Activated CD4-positive, alpha-beta T cell treated with anti-CD3 and anti-CD28 coated beads, Interleukin-2, amount 50 U/mL, for 48 hours (primary cell): ENCODE measurements at places on chromosomes 1 and 21.

DNA sequence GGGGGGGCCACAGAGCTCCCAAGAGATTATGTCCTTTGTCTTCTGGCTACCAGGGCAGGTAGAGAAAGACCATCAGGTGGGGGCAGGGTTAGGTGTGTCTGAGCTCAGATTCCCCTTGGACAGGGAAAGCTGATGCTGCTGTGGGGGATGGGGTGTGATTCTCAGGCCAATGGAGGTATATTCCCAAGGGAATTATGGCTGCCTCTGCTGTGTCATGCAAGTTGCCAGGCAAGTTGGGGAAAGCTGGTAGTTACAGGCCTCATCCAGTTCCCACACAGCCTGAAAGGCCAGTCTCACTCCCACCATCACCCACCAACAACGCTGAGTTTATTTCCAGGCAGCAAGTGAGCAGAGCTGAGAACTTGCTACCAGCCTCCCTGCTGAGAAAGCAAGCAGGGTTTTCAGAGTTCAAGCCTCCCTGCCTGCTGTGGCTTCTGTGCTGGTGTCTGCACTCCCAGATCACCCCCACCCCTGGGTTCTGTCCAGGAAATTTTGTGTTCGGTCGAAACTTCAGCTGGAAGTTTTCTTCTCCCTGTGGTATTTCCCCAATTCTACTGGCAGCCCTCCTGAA lies 21.3 kb downstream of the IFI16 start:
- DNase-seq, result no peak

- DNase-seq, result no peak
Measured at GRCh38 chr1:215923129-215923824, 356.2 kb downstream of the KCTD3 start.

DNA sequence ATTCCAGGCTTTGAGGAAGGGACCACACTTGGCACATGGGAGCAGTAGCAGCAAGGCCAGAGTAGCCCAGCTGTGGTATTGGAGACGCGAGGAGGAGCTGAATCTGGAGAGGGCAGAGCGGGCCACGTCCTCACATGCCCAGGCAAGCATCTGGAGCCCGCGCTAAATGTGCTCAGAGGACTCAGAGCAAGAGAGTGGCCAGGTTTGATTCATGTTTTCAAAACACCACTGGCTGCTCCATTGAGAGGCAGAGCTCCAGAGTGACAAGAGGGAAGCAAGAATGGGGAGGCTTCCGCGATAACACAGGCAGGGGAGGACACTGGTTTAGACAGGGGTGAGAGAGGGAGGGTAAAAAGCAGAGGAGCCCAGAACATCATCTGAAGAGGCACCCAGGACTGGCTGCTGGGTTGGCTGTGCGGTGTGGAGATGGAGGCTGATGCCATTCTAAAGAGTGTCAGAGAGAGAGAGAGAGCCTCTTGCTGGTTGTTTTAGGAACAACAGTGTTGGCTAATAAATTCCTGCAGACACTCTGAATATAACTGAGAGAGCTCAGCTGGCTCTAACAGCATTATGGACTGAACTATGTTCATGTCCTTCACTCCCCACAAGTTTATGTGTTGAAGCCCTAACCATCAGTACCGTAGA lies 32.3 kb downstream of the RCAN1 start:
- peak; percentile 10 for DNase-seq

DNA sequence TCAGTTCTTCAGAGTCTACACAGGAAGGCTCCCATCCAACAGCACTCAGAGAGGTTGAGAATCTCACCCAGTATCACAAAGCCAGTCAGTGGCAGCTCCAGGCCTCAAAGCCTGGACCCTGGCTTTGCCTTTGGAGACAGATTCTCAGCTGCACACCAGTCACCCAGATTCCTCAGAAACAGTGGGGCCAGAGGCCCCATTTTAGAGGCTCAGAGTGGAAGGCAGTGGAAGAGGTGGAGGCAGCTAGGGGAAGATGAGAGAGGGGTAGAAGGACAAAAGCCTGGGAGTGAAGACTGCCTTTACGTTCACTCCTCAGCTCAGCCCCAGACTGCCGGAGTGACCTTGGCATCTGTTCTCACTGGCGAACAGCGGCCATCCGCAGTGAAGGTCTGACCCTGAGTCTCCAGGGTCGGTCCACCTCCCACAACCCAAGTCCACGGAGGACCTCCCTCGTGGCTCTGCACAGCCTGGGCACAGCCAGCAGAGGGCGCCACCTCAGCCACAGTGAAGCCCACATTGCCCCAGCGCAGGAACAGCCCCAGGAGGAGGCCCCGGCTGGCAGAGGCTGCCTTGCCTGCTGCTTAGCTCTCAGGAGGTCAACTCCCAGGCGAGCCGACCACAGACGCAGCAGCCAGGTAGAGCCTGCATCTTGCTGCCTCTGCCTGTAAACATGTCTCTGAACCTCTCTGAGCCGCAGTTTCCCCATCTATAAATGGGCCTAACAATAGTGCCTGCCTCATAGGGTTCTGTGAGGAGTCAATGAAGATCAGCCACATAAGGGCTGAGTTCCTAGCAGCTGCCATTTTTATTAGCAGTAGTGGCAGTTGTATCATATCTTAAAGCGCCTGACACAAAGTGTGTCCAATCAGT lies 5.9 kb upstream of the FNDC5 start:
- peak; percentile 66 for DNase-seq

DNA sequence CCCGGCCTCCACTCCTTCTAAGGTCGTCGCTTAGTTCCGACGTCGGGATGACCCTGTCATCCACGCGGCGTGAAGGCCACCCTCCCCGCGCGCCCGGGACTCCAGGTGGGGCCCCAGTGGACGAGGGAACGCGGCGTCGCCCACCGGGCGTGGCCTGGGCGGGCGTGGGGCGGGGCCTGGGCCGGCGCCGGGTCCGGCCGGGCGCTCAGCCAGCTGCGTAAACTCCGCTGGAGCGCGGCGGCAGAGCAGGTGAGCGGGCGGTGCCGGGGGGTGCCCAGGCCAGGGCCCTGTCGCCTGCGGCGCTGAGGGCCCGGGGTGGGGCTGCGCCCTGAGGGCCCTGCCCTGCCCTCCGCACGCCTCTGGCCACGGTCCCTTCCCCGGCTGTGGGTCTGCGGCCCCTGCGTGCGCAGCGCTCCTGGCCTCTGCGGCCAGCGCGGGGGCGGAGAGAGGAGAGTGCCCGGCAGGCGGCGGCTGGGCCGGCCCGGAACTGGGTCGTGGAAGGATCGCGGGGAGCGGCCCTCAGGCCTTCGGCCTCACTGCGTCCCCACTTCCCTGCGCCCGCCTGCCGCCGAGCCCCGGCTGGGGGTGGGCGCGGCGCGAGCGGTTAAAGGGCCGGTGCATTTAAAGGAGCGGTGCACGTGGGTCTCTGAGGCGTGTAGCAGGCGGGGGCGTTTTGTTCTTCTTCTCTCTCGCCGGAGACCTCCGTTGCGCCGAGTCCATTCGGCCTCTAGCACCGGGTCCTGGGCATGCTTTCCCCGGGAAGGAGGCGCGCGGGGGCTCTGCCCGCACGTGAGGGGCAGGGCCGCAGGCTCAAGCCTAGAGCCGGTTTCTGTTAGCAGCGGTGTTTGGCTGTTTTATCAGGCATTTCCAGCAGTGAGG lies at the start of gene PSEN2:
Gene PSEN2, plus strand, starts transcription at position 216 of the 879 bp plus-strand sequence. CDS start 11,292 bp downstream, outside the sequence.
- peak; percentile 70 for DNase-seq

DNA sequence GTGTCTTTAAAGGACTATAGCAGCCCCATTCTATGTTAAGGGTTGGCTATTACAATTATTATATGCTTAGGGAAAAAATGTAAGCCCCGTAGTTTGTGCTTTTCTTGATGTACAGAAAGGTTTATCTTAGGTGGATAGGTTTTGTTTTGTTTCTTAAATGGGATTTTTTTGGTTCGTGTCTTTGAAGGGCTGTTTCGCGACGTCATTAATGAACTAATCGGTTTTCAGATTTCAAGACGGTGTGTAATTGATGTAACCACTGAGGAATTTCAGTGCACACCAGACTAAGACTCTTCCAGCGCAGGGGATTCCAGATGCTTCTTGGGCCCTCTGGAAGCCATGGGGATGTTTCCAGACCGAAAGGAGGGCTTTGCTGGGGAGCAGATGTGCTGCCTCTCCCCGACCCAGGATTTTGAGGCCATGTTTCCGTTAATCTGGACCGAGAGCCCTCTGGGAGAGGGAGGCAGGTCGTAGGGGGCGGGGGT lies 4.8 kb upstream of the SIM2 start:
- DNase-seq, result no peak

DNA sequence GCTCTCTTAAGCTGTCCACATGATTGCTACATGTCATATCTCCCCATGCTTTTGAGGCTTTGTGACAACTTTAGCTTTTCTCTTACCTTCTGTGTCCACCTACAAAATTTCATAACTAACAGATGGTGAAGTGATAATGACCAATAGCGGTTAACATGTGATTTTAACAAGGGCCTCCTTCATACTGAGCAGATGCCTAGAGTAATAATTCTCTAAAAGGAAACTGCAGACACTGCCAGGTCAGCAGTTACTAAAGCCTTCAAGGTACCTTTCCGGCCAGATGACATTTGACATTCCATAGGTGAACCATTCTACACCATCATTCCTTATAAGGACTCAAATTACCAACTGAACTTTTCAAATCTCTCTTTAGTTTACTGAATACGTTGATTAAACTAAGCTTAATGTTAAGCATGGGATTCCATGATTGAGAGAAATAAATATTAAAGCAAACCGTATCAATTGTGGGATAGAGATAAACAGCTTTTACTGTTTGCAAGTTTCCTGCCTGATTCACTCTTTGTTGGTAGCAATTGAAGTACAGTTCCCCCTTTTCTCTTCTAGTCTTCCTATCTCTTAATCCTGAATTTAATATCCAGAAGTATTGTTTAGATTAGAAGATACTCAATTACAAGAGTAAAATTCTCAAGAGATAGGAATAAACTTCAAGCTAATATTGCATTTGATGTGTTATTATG lies 205.1 kb downstream of the PLA2G4A start:
- DNase-seq, result no peak

- DNase-seq, result no peak
Measured at GRCh38 chr1:167716000-167716271, 5.8 kb upstream of the MPZL1 start.

- DNase-seq, result no peak
Measured at GRCh38 chr1:246602194-246602593, 35.9 kb downstream of the CNST start.

DNA sequence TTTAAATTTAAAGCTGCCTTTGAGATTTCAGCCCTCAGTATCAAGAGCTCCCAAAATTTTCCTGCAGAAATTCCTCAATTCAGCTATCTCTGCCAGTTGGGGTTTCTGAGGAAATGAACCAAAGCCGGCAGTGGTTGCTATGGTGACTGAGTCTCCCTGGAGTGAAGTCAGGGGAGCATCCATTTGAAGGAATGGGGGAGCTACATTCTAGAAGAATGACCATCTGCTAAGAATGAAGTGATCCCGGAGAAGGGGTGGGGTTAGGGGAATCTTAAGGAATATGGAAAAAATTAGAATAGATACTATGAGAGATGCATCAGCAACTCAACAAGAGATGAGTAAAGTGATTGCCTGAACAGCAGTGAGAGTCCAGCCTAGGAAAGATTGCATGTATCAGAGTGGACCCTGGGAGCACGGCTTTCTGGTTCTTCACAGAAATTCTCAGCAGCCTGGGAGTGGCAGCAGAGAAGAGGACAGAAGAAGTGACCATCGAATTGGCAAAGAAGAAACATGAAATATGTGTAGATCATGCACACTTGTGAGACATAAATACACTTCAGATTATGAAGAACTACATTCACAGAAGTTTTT lies 94.7 kb downstream of the CHD1L start:
- no peak for DNase-seq

- DNase-seq, result no peak
Measured at GRCh38 chr1:175708787-175709186, 34.6 kb downstream of the TNR start.

GRCh38 chr1:29793101-29793546 lies 556.8 kb downstream of the PTPRU start:
- peak; percentile 81 for DNase-seq

- DNase-seq, result no peak
Measured at GRCh38 chr21:36565540-36565939, 85.6 kb upstream of the CLDN14 start.

DNA sequence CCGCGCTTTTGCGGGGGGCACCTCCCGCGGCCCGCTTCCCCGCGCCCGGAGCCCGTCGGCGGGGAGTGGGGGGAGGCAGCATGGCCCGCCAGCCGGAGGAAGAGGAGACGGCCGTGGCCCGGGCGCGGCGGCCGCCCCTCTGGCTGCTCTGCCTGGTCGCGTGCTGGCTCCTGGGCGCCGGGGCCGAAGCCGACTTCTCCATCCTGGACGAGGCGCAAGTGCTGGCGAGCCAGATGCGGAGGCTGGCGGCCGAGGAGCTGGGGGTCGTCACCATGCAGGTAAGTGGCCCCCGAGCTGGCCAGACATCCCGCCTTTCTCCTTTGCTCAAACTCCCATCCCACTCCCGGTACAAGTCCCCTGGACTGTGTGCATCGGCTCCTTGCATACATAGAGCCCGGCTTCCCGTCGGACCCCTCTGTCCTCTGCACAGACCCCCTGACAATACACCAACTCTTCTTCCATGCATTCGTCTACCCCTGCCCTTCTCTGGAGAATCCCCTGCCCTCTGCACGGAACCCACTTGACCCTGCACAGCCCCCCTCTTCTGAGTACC lies 812 bp downstream of the CACHD1 start:
- DNase-seq, result peak; percentile 6

DNA sequence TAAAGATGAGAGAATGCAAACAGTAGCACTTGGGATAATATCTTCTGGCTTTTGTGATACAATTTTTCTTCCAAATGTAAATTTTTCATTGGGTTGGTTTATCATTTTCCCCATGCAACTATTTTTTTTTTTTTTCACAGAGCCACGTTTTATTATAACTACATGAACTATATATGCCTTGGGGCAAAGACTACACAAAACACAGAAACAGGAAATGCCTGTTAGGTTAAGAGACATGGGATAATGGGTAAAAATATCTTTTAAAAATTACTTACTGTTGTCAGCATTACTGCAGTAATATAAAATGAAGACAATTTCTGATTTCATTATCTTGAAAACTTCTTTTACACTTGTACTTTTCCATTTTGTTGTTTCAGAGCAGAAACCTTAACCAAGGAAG lies 74.6 kb downstream of the DISP1 start:
- no peak for DNase-seq

DNA sequence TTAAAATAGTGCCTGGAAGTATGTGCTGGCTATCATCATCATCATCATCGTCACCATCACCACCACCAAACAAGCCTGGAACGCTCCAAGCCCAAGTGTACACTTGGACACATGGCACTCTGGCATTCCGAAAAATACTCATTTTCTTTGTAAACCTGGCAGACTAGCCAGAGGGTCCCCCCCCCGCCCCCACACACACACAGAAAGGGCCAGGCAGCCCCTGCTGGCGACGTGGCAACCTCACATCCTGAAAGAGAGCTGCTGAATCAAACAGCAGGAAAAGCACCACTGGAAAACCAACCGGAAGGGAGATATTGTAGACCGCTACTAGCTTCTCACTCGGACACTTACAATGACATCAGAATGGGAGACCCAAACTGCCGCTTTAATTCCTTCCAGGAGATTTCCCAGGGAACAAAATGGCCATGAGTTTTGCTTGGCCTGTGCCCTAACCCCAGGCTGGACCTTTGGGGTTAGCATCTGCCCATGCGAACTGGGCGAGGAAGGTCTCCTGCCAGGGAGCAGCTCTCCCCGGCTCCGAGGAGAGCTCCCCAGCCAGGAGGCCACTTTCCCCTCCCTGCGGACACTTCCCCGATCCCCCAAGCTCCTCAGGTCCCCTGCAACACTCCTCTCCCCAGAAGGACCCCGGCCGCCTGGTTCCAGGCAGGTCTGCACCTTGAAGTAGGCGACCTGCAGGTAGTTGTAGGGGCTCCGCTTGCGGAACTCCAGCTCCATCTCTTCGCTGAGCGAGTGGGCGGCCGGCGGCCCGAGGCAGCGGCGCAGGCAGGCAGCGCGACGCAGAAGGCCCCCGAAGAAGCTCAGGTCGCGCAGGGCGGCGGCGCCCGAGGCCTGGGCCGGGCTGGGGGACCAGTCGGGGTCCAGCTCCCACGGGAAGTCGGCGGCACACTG lies 742 bp downstream of the P3H1 start:
- DNase-seq, result peak; percentile 55
